Fibroblast of villous mesenchyme (primary cell): ENCODE measurements at places on chromosomes 7 and 10. TPM values are rescaled to one million over a fixed set of nuclear protein-coding genes. Genes with fewer than 3 reads are reported as not detected.

GRCh38 chr10:114811862-114812261, 9.7 kb upstream of the FHIP2A start:
- no peak for DNase-seq

- no peak for DNase-seq
Observed at GRCh38 chr7:95367606-95368005, 28.6 kb downstream of the PON3 start.

- no peak for DNase-seq
Observed at GRCh38 chr10:73917566-73918305, 6.8 kb downstream of the PLAU start.

- no peak for DNase-seq
Observed at GRCh38 chr7:115831371-115831770, 199.2 kb downstream of the TFEC start.

DNA sequence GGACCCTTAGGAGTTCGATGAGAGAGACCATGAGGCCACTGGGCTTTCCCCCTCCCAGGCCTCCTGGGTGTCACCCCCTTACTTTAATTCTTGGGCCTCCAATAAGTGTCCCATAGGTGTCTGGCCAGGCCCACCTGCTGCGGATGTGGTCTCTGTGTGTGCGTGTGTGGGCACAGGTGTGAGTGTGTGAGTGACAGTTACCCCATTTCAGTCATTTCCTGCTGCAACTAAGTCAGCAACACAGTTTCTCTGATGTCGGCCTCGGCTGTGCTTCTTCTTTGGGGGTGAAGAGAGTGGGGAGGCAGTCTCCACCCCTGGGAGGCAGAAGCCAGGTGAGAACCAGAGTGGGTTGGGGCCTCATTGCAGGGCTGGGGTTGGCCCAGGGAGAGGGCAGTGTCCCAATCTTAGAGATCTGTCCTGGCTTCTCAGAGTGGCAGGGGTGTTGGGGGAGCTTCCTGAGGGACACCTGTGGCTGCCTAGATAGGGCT, 1.5 kb downstream of the PVRIG start:
- no peak for DNase-seq

GRCh38 chr7:1193593-1194424, 33.8 kb upstream of the ZFAND2A start:
- peak; percentile 33 for DNase-seq

GRCh38 chr7:89623018-89623672, 531.1 kb upstream of the STEAP1 start:
- DNase-seq = peak; percentile 7

The PNLIPRP1 gene
- total RNA-seq = not detected in 2 replicates

The STYXL1 gene
- 31.2 and 35.4 TPM in 2 replicates for total RNA-seq

The PYROXD2 gene
- total RNA-seq = 9.0 and 10.8 TPM in 2 replicates

The PNPLA8 gene
- 24.8 and 34.1 TPM in 2 replicates for total RNA-seq
